ENCODE measurements at places on chromosomes 2 and 18.

DNA sequence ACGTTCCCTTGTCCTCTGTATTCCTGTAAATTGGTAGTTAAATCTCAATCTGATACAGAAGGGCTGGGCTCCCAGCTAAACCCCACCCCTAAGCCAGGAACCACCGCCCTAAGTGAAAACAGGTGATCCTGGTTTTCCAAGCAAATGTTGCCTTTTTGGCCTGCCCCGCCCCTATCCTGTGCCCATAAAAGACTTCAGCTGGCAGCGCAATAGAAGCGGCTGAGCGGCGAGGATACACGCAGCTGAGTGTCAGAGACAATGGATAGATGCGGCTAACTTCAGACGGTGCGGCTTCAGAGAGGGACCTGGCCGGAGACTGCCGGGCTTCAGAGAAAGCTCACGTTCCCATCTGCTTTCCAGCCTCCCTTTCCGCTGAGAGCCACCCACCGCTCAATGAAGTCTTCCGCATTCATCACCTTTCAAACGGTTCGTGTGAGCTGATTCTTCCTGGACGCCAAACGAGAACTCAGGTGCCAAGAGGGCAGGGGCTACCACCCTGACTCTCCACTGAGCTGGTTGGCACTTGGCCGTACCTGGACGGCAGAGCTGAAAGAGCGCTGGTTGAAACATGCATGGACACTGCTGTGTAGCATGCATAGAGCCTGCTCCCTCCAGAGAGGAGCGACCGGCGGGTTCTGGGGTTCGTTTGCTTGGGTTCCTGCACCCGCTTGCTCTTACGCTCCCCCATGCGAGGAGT is 49.5 kb upstream of the POLE4 start:
- DNase-seq = no peak

DNA sequence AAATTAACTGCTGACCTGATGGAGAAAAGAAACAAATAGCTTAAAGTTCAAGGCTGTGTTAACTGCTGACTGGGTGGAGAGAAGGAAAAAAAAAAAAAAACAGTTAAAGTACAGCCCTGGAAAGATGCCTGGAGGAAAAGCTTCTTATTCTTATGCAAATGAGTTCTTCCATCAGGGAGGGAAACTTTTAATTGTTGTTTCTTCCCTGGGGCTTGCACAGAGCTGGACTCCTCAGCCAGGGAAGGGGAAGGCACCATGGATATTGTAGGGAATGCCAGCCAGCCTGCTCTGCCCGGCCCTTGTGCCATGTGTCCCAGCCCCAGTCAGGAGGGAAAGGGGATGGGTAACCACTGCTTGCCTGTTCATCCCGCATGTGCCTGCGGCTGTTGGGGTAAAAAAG is 833.1 kb upstream of the CRIM1 start:
- DNase-seq = no peak

DNA sequence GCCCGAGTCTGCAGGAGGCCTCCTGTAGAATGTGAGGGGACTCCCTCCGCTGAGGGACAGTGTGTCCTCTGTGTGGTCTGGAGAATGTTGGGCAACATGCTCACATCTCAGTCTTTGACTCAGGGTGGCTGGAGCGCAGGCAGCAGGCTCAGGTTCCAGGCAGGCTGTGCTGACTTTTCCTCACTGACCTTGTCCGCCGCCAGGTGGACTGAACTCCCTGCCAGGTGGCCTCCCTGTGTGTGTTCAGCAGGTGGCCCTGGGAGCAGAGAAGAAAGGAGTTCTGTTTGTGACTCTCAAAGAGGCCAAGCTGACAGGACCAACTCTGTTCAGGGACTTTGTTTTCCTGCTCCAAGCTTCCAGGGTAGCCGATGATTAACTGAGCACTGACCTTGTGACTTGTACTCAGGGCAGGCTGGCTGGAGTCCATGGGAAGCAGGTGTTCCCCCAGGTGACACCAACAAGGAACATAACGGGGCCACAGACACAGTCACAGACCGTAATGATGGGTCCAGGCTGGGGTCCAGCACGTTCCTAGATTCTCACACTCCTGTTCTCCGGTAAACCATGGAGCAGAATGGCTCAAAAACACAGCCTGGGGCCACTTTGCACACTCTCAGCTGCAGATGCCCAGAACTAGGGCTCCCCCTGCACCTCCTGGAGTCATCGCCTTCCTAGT is 439.8 kb downstream of the RNF144A start:
- no peak for DNase-seq

- DNase-seq = no peak
These were observed 36.7 kb upstream of the BMP10 start for GRCh38 chr2:68907920-68908253.

- no peak for DNase-seq
These were observed 23.3 kb upstream of the NFATC1 start for GRCh38 chr18:79372461-79372860.

GRCh38 chr2:235505181-235505741 is 11.4 kb downstream of the AGAP1 start:
- no peak for DNase-seq

Measured in activated T-helper 1 cell treated with anti-CD3 and anti-CD28 coated beads, Interleukin-2, amount 50 U/mL, for 16 hours (primary cell).